ENCODE measurements at places on chromosomes 13 and 19.

DNA sequence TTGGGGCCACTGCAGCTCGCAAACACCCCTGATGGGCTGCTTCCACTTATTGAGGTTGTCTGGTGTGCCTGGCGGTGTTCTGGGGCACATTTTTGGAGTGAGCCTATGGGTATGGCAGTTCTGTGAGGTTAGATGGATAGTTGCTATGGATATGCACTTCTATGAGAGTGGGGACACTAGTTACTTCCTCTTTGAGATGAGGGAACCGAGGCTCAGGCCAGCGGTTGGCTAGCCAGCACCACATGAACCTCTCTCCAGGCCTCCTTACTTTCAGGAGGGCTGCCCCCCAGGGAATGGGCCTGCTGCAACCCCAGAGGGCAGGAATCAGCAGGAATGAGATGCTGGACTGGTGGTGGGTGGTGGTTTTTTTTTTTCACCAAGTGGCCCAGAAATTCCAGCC is 13.5 kb upstream of the PRR19 start:
- no peak for DNase-seq

DNA sequence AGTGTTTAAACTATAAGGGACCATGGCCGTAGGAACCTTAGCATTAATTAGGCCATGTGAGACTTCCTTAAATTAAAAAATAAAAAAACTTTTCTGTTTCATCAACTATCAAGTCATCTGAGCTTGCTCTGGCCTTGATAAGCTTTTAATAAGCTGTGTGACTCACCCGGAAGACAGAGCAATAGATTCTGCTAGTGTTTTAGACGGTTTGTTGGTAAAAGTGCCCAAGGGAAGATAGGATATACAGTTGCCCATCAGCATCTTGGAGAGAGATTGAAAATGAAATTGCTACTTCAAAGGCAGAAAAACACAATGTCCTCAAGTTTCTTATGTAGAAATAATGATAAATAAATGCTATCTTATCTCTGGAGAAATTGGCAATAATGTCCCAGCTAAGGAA is 31.2 kb upstream of the RCBTB2 start:
- peak; percentile 47 for DNase-seq

- no peak for DNase-seq
Observed at GRCh38 chr13:103157016-103157415, 90.8 kb upstream of the SLC10A2 start.

- DNase-seq, result no peak
Observed at GRCh38 chr13:59745392-59745788, 418.3 kb downstream of the DIAPH3 start.

GRCh38 chr13:29292045-29292444 is 303.4 kb downstream of the SLC7A1 start:
- no peak for DNase-seq

- DNase-seq, result no peak
Observed at GRCh38 chr13:105502193-105502592, 1033.3 kb downstream of the EFNB2 start.

DNA sequence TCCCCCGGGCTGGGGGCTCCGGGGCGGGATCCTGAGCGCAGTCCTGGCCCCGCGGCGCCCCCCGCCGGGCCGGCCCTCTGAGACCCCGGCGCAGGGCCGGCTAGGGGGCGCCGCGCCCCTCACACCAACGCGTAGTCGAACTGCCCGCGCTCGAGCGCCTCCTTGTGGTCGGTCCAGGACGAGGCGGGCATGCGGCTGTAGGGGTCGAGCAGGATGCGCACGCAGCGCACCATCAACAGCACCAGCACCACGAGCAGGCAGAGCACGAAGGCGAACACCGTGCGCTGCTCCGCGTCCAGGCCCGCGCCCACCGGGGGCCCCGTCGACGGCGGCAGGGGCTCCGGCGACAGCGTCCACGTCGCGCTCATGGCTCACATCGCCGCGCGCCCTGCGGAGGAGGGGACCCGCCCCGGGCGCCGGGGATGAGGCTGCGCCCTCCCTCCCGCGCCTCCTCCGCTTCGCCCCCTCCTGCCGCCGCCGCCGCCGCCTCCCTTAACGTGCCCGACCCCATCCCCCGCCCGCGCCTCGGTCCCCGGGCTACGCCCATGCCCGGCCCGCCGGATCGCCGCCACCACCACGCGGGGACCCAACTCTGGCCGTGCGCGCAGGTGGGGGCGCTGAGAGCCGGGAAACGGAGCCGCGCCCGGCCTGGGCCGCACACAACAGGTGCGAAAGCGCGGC is 624 bp downstream of the CTXN1 start:
- peak; percentile 85 for DNase-seq

- no peak for DNase-seq
Observed at GRCh38 chr19:52786078-52786463, 520 bp downstream of the ZNF600 start.

DNA sequence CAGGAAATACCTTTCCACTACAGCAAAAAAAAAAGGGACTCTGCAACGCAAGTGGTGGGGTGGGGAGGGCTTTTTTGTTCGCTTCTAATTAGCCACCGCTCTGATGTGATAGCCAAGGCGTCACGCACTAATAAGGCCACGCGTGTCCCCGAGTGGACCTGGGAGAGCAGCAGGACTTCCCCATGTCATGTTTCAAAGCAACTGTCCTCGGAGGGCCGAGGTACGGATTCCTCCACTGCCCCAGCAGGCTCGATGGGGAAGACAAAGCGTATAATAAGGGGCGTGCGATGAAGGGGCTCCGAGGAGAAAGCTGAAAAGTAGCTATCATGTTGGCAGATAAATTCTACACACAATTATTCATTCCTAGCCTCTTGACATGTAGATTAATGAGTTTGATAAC is 179.7 kb upstream of the ZNF507 start:
- no peak for DNase-seq

DNA sequence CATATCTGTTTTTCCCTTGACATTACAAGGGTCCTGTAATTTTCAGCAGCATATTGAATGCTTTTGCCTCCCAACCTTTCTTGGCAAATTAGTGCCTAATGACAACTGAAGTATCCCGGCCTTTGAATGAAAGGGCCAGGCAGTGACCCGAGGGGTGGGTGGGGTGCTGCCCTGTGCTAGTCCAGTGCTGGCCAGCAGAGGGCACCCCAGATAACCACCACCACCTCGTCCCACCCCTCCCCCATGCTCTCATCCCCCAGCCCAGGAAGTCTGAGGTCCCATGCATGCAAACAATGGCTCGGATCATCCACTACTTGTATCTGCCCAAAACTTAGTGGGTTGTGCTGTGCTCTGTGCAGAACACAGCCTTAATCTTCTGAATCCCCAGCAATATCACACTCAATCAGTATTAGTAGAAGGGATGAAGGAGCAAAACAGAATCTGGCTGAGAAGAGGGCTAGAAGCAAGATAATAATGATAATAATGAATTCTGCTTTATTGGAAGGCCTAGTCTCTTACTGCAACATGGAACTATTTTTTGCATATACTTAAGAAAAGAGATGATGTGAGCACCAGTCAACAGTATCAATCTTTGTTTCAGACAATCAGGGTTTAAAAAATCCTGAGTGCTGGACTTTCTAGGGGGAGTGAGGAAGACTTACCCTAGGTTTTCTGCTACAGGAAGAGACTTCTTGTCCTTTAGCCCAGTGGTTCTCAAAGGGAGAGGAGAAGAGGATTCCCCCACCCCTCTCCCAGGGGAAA is 3.8 kb downstream of the ATP12A start:
- peak; percentile 52 for DNase-seq

- peak; percentile 31 for DNase-seq
Observed at GRCh38 chr19:5038631-5039271, 69.8 kb downstream of the KDM4B start.

DNA sequence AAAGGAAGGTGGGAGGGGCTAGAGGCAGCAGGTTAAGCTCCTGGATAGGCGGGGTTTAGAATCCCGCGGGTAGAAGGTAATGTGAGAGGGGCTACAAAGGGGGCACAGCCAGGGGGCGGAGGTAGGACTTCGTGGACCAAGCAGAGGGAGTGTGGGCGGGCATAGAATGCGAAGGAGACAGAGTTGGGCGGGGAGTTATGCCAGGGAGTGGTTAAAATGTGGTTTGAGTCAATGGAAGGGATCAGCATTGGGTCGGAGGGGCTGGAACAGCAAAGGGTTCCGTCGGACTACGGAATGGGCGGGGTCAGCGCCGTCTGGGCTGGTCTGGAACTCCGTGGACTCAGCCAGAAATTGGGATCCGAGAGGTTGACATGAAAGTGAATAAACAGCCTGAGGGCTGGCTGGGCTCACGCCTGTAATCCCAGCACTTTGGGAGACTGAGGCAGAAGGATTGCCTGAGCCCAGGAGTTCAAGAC is 3.0 kb downstream of the LTBP4 start:
- no peak for DNase-seq

GRCh38 chr19:17706750-17707181 is 12.5 kb upstream of the MAP1S start:
- DNase-seq, result no peak

DNA sequence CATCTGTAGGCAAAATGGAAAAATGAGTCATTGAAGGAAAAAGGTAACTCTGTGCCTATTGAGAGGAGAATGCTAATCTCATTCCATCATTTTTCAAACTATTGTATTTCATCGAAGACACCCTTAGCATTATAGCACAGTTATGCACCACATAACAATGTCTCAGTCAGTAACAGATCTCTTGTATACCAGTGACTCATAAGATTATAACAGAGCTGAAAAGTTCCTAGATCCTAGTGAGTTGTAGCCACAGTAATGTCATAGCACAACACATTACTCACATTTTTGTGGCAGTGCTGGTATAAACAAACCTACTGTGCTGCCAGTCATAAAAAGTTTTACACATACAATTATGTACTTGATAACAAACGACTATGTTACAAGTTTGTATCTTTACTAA is 1077.6 kb downstream of the DIAPH3 start:
- no peak for DNase-seq

- no peak for DNase-seq
Observed at GRCh38 chr19:29704562-29705558, 10.2 kb downstream of the C19orf12 start.

DNA sequence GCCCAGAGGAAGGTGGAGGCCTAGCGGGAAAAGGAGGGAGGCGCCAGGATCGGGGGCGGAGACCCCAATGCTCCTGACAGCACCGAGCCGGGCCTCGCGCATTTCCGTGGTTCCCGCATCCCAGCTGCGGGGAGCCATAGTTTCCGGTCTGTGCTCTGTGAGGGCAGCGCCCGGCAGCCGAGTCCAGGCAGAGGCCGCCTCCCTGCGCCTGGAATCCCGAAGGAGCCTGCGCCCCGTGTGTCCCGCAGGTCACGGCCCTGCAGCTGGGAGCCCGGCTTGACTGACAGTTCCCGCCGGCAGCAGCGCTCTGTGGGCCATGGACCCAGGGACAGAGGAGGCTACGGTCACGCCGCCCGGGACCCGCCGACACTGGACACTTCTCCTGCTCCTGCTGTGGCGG is 74.6 kb upstream of the C13orf46 start:
- DNase-seq, result no peak
